ENCODE measurements at places on chromosomes 7 and 10.
A peak's percentile ranks its signal among the peaks of the same experiment; 100 is the strongest.

DNA sequence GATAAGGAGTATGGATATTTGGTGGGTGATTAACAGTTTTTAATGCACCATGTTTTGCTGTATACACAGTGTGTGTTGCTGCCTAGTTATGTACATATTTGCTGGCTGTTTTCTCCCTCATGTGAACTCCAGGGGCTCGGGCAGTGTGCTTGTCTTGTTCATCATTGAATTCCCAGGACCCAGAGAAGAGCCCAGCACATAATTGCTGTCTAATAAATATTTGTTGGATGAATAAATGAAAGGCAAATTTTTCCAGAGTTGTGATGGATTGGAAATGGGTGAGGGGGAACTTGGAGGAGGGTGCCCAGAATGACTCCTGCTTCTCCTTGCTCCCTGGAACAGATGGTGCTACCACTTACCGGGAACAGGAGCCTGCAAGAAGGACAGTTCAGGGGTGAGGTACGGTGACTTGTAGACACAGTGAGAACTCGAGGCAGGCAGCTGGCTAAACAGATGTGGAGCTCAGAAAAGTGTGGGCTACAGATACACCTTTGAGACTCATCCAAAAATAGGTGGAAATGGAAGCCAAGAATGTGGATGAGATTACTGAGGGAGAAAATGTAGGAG lies 586.8 kb upstream of the MGMT start:
- DNase-seq: no peak

DNA sequence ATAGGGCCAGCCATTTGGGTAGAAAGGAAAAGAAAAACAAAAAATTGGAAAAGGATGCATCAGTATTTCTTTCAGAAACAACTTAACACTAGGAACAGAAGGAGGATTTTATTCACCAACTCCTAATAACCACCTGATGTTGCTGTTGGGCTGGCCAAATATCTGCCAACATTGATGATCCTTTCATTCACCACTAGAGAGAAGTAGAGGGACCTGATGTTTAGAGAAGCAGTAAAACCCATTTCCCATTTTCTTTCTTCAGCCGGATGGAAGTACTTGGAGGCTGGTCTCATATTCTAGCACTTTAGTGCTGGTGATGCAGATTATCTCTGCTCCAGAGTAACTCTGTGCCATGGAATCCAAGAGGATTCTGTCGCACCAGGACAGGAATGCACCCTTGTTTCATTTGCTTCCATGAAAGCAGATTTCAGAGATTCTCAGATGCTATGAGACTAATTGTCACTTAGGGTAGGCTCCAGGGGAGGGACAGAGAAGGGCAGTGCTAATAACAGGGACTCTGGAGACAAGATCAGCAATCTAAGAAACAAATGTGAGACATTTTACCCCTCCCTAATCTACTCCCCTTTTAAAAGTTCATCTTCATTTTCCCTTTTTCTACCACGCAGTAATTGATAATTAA lies 3.1 kb downstream of the KLLN start:
- no peak for DNase-seq

GRCh38 chr7:46173476-46174195 lies 252.6 kb upstream of the IGFBP3 start:
- DNase-seq: no peak

- no peak for DNase-seq
Measured at GRCh38 chr10:128843972-128844371, 623.1 kb upstream of the MGMT start.

DNA sequence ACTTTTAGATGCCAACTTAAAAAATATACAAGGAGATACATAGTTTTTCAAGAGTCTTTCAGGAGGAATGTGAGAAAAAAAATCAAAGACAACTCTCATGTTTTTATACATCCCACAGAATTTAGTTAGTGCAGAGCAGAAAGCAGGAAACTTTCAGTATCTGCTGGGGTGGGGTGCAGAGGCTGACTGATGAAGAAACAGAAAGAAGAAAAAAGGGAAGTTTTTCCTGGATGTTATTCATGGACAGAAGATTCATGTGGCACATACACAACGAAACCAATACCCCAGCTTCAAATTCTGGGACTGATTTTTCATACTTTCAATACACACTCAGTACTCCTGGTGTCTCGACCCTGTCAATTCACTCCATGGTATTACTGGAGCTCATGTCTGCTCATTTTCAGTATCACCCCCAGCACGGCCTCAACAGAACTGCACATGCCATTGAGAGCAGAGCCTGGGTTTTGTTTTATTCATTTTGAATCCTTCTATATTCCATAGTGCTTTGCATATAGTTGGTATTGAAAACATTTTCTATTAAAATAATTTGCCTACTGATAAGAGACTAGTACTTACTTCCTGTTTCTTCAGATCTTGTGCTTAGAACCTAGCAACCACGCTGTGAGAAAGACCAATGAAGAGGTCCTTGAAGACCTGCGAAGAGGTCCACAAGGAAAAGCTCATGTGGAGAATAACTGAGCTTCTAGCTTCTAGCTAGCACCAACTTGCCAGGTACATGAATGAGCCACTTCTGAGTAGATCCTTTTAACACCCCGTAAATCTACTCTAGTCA lies 49.0 kb downstream of the NDUFB2 start:
- no peak for DNase-seq

DNA sequence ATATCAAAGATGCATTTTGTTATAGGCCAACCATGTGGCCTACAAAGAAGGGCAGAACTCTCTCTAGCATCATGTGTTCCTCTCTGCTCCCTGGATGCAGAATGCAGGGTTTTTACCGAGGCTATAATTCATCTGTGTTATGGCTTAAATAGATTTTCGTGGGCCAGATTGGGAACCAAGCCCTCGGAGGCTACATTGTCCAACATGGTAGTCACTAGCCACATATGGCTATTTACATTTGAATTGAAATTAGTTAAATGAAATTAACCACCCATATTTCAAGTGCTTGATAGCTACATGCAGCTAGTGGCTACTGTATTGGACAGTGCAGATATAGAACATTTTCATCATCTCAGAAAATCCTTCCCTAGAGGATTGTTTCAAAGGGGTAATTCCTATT lies 2.8 kb downstream of the PLCE1 start:
- no peak for DNase-seq

GRCh38 chr7:93018716-93019115 lies 99.1 kb downstream of the SAMD9 start:
- DNase-seq: no peak

DNA sequence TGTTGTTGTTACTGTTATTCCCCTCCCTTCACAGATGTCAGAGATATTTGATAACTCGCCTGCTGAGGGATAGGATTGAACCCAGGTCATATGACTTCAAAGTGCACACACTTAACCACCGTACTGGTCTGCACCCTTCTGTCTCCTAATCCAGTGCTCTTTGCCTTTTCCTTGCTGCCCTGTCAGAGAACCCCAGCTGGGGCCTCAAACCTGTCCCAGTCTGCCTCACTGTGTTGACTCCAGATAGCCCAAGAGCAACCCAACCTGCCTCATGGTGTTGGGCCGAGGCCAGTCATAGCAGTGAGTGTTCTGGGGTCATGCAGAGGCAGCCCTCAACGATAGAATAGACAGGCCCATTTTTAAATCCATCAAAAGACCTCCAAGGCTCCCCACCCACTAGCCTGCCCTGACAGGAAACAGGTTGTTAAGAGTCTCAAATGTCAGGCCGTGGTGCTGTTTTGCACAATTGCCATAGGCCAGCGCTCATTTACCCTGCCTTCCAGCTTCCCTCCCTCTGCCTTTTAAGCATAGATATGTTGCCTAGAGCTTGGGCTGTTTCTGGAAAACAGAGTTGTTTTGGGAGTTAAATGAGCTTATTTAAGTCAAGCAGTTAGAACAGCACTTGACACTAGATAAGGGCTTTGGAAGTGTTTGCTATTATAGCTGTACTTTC lies 37.0 kb upstream of the PDCD4 start:
- DNase-seq: no peak

DNA sequence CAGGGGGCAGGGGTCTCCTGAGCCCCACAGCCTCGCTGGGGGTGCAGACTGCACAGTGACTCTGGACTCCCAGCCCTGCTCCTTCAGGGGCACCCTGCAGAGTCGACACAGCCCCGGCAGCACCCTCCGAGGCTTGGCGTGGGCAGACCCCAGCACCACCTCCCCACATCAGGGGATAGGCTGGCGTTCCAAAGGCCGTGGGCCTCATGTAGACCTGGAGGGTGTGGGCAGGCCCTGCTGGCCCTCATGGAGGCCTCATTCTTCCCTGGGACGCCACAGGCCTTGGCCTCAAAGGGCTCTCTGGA lies 265.9 kb downstream of the ELFN1 start:
- DNase-seq: no peak

DNA sequence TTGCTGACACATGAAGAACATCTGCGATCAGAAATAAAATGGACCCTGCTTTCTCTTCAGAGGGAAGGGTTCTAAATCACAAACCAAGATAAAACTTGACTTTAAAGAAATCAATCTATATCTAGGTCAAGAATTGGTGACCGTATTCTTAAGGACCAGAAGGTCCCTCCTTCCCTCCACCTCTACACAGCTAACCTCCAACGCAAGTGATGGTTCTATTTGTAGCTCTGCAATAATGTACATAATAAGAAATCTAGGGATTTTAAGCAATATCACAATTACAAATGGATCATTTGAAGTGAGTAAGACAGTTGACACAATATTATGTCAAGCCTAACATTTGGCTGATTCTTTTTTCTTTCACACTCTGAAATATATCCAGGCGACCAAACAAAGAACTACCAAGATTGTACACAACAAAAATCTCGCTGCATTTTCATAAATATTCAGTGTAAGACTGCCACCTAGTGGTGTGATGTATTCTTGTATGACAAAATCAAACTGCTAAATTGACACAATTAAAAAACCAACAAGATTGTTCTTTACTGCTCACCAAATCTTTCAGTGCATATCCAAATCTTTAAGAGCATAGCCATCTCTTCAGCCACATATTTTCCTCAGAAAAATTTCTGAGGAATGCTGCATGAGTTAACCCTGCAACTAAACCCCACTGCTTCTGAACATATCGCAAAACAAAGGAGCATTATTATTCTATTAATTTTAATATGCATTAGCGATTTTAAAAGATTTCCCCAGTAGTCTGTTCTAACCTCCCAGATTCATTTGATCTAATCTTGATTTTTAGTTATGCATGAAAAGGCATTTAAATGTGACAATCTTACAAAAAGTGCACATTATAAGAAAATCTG lies 44.5 kb downstream of the ICA1 start:
- no peak for DNase-seq

DNA sequence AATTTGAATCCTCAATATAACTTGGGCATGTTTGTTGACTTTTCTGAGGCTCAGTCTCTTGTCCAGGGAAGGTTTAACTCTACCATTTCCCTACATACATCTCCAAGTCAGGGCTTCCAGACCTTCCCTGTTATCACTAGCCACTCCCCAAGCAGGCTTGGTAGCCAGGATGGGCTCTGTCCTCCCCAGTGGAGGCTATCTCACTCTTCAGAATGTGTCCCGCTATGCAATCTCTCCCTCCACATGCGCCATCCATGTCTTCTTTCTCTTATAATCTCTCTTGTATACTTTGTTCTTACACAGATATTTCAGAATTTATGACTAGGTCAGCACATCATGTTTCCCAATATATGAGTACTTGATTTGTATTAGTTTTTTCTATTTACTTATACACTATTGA lies 310.4 kb downstream of the HGF start:
- DNase-seq: no peak

- DNase-seq: no peak
Measured at GRCh38 chr10:49375611-49376010, 20.3 kb downstream of the DRGX start.

GRCh38 chr10:60224066-60224705 lies 165.5 kb downstream of the ANK3 start:
- DNase-seq: no peak

DNA sequence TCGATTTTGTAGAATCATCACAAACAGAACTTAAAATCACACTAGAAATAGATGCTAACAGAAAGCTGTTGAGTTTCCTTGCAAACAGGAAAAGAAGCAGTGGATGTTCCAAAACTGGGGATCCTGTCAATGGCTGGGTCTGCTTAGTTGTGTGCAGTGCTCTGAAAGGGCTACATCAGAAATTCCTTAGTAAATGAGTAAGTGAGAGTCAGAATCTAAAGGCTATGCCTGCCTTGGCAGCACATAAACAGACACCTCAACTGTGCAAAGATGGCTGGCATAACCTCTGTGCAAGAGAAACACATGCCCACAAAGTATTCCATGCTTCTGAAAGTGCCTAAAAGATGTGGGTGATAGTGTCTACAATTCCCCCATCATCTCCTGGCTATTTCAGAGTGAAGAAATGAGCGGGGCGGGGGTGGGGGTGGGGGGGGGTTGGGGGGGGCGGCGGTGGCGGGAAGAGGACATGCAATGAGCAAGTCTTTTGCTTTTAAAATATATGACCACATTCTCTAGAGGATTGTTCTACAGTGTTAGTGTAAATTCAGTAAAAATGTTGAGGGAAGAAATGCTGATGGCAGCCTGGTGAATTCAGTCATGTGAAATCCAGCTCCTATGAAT lies 138.1 kb upstream of the LAMB4 start:
- DNase-seq: no peak

DNA sequence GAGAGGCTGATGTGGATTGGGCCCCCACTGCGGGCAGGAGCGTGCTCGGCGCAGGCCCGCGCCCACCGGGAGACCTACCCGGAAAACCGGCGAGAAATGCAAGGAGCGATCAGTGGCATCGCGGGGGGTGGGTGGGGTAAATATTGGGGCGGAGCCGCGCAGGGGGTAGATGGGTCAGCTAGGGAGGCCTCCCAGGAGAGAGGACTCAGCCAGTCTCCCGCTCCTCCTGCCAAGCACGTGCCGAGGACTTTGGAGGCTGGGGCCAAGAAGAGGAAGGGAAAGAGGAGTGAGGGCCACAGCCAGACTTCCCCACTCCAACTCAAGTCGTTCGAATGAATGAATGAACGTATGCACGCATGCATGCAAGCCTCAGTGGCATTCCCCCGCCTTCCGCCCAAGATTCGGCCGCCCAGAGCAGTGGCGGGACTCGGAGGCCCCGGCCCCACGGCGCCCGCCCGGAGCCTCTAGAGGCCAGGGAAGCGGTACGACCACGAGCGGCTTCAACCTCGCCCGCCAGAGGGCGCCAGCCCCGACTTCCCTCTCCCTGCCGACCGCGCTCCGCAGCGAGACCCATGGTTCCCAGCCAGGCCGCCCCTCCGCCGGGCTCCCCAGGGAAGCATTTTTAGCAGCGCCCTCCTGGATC lies 3.6 kb downstream of the NPM3 start:
- DNase-seq: peak; percentile 90

DNA sequence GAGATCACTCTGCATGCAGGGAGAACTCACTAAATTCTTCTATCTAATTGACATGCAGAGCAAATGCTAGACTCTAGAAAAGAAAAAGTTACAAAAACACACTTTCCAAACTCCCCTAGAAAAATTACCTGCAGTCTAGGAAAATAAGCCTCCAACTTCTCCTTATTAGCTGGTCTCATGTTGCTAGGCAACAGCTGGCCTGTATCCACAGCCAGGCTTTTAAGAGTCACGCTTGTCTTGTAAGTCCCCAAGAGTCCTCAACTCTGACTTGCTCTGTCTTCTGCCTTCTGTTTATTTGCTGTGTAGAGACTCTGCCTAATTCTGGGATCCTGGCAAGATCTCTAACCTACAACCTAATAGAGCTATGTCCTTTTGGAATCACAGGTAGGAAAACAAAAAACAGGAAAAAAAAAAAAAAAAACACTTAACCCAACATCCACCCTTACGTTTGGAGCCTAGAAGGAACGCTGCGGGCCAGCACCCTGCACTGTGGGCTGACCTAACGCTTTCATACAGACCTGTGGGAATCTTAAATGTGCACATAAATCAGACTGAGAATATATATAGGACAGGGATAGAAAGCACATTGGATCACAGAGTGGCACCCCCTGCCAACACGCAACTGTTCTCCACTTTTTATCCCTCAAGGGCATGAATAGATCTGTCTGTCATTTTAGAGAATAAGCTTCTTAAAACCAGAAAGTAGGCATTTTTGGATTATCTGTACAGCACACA lies 117.0 kb upstream of the PTPRZ1 start:
- DNase-seq: no peak

- no peak for DNase-seq
Measured at GRCh38 chr7:150791746-150792452, 8.3 kb downstream of the TMEM176B start.

All from activated CD4-positive, CD25-positive, alpha-beta regulatory T cell treated with anti-CD3 and anti-CD28 coated beads, Interleukin-2, amount 50 U/mL, for 72 hours (primary cell).